ENCODE measurements at places on chromosomes 5 and 9.

- no peak for DNase-seq
Measured at GRCh38 chr5:5104550-5104949, 35.6 kb upstream of the ADAMTS16 start.

DNA sequence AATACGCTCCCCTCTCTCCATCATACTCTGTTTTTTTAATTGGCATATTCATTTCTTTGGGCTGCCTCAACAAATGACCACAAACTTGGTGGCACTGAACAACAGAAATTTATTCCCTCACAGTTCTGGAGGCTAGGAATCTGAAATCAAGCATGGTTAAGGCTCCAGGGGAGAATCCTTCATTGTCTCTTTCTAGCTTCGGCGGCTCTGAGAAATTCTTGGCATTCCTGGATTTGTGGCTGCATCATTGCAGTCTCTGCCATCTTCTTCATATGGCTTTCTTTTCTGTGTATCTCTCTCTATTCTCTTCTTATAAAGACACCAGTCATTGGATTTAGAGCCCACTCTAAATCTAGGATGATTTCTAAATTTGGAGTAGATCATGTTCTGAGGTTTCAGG is 10.9 kb upstream of the SLC24A2 start:
- no peak for DNase-seq

DNA sequence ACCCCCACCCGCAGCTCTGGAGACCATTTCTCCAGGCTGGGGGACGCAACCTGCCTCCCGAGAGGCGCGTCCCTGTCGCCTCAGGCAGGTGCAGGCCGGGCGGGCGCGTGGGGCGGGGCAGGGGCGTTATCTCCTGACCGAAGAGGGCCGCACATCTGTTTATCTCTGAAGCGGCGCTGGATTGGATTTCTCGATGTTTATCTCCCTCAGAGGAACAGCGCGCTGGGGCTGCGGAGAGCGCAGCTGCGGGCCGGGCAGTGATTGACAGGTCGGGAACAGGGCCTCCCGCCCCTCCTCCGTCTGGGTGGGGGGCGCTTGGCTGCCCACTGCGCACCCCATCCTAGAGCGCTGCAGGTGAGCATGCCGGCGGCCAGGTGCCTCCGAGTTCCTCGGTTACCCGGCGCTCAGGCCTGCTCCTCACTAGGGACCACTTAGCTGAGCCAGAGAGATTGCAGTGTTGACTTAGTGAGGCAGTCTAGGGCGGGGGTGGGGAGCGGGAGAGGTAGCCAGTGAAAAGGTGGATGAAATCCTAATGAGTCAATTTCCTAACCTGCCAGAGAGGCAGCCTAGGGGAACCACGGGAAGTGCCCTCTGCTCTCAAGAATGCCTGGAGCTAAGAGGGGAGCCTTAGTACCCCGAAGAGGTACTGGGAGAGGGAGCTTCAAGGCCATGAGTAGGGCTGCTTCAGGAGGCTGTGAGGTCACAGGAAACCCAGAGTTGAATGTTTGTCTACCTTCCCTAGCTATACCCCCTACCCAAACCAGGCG is 39.6 kb upstream of the TIFAB start:
- no peak for DNase-seq

DNA sequence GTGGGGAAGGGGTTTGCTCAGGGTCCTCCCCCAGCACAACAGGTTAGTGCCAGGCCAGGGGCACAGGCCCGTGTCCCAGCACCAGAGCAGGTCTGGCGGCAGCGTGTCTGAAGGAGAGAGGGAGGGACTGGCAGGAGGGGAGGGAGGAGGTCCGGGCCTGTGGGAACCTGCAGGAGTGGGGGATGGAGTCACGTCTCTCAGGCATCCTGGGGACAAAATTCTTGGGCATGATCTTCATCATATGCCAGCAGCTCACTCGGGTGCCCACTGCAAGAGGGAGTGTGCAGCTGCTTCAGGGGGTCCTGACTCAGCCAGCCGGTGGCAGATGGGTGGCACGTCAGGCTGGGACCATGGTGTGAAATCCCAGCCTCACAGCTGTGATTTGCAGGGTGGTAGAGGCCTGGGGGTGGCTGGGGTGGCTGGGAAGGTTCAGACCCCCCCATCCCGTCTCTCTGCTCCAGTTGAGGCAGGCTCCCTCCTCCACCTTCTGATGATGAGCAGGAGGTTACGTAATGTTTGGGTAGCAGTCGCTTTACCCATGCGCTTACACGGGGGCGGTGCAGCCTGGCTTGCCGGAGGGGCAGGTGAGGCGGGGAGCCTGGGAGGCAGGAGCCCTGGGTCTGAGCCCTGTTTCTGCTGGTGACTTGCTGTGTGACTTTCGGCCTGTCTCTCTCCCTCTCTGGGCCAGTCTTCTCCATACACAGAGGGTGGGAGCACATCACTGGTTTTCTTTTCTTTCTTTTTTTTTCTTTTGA is 40.5 kb downstream of the NCS1 start:
- DNase-seq, result no peak

DNA sequence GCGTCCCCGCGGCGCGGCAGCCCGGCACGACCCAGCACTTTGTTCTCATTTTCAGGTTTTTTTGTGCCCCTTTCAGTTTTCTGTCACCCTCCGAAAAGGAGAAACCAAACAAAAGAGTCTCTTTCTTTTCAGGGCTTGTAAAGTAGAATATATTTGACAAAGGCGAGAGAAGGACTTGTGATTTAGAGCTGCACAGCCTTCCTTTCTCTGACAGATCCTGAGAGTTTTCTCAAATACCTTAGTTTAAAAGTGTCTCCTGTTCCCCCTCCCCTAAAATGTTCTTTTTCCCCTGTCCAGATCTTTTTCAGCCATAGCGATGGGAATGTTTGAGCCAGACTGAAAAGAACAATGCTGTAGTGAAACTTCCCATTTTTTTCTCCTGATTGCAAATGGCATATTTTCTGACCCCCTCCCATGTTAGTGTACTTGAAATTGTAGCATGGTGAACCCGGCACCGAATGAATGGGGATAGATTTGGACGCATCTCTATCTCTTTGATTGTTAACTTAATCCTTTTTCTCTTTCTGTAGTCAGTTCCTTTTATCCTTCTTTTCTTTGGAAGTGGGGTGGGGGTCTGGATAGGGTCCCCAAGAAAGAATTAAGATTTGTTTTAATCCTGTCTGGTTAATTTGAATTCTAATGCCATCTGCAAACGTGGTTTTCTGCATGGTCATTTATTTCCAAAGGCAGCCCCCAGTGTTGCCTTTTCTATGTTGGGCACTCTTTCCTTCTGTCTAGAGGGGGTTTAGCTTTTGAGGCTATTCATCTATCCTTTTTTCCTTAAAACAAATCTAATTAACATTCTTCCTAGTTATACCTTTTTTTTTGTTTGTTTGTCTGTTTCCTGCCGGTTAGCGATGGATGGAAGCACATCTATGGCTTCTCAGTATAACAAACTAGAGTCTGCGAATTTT is 2.2 kb downstream of the ZSWIM6 start:
- DNase-seq, result no peak

DNA sequence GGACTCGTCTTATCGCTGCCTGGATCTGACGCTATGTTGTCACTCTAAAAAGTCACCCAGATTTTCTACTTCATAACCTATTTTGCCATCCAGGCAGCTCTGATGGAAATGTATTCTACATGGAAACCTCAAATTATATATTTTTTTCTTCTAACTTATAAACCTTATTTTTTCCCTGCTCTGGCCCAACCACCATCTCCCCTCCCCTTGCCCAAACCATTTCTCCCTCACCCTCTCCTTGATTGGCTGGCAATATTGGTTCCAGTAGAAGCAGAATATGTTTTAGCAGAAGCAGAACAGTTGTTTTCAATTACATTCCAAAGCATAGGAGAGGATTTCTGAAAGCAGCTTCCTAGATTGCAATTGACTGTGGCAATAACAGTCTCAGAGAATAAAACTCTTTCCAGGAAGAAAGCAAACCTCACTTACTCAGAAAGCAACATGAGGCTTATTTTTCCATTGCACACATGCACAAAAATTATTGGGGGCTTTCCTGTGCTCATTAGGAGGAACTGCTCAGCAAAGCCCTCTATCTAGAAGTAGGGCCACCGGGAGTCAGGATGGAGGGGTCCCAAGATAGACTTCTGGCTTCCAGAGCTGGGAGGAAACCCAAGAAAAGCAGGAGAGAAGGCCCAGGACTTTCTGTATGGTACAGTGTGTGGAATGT is 191.8 kb downstream of the ESM1 start:
- DNase-seq, result no peak

DNA sequence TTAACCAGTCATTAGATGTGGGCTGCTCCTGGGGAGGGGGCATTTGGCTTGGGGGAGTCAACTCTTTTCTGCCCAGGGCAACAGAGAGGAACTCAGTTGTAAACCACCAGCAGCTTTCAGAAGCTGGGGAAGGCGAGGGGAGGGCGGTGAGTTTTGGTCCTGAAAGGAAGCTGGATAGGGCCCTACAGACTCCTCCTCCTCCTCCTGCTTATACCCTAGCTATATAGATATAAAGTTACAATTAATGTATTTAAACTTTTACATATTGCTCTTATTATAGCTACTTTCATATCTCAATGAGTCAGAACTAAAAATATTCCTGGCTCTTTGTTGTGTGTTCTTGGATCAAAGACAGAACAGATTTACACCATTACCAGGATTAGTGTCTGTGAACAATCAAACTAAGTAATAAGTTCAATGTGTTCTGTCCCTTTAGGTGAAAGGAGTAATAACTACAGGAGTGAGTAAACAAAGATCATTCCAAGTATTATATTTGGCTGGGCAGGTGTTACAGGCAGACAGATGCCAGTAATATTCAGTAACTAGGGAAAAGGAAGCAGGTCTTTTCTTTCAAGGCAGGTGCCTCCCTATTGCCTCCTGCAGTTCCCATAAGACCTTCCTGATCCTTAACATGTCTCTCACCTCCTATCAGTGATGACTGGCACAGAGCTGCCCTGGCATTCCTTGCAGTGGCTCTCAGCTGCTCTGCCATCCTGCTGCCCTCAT is 20.5 kb upstream of the VPS13A start:
- DNase-seq, result no peak
